ENCODE measurements at places on chromosomes 6 and 20.

DNA sequence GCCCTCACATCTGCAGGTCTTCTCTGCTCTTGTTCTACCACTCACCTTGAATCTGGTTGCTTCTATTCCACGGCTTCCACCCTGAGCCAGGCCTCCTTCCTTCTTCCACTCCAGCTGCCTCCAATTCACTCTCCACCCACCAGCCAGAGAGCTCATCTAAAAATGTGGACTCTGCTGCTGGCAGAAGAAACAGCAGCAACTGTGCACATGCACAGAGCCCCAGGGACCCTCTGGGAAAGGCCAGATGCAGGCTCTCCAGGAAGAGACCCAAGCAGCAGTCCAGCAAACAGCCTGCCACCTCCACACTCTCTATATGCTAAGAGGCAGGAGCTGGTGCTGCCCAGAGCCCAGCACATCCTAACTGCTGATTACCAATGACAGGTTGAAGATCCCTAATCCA lies 162.6 kb upstream of the TOP1 start:
- no peak for DNase-seq

DNA sequence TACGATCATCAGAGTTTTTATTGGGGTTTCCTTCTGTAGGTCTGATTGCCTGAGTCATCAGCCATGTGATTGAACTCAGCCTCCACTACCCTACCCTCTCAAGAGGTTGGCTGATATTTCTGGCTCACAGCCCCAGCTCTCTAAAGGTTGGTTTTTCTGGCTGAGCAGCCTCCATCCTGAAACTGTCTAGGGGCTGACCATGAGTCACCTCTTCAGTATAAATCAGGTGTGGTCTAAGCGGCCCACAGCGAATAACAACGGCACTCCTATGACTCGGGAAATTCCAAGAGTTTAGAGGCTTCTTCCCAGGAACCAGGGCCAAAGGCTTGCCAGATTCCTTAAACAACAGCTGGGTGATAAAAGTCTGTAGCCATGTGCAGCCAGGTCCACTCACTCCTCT lies 115.5 kb downstream of the SOD2 start:
- DNase-seq, result no peak

- no peak for DNase-seq
Measured at GRCh38 chr6:132952986-132953385, 138.6 kb downstream of the RPS12 start.

GRCh38 chr6:30129265-30130178 lies 6.4 kb upstream of the TRIM40 start:
- no peak for DNase-seq

DNA sequence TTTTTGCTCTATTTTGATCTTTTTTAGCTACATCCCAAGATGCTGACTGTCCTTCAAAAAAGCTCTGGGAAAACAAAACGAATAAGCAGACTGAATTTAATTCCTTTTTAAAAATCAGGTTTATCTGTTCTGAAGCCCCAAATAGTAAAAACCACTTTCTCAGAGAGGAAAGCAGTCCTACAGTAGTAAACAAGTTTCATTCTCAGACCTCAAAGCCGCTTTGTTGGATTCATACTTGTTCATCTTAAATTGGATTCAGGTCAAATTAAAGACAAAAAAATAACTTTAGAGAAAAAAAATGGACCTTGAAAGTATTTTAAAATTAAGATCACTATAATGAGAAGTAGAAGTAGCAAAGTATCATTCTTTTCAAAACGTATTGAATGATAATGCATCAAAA lies 96.1 kb upstream of the THEMIS start:
- no peak for DNase-seq

- DNase-seq, result no peak
Measured at GRCh38 chr6:109456111-109456583, 575 bp upstream of the MICAL1 start.

DNA sequence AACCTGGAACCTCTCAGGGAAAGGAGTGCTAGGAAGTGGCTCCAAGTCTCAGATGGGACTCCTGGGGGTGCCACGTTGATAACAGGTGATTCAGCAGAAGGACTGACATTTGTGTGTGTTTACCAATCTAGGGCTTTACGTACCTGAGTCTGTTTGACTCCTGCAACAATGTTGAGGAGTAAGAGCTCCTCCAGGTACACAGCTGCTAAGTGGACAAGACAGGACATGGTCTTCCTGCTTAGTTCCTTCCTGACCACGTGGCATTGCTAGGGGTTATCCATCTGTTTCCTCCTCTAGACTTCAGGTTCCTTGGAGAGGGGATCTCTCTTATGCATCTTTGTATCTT lies 164.5 kb upstream of the SLC24A3 start:
- DNase-seq, result no peak

- DNase-seq, result no peak
Measured at GRCh38 chr6:81589465-81590313, 162.8 kb downstream of the TENT5A start.

- DNase-seq, result no peak
Measured at GRCh38 chr6:129211626-129212025, 328.7 kb downstream of the LAMA2 start.

- no peak for DNase-seq
Measured at GRCh38 chr6:16670617-16671051, 90.6 kb downstream of the ATXN1 start.

DNA sequence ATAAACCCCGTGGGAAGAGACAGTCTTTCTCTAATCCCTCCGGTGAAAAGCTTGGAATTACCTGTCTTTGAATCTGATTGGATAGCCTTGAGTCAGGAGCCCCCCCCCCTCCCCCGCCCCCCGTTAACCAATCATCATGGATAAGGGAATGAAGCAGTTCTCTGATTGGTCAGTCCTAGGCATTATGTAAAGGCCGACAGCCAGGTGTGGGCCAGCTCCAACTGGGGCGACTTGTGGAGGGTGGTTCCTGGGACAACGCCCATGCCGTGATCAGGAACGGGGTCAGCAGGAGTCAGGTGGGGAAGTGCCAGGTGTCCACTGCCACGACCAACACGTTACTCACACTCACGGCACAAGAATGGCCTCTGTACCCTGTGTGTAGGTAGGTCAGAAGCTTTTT lies 406.8 kb upstream of the SULF2 start:
- DNase-seq, result no peak

Measured in stimulated activated CD4-positive, alpha-beta T cell treated with anti-CD3 and anti-CD28 coated beads, Interleukin-1b, Interleukin-23, amount 100 ng/mL, for 1 hour (primary cell).